ENCODE measurements at places on chromosomes 6 and 20. TPM values are rescaled to one million over a fixed set of nuclear protein-coding genes. Genes with fewer than 3 reads are reported as not detected.

Gene HLA-DPA1
- total RNA-seq = 1.1 TPM

Gene OLIG3
- not detected for total RNA-seq

Gene ZNF334
- total RNA-seq = 9.4 TPM

Gene NUP43
- 35.7 TPM for total RNA-seq

Gene TREML4
- not detected for total RNA-seq

Gene SLC32A1
- not detected for total RNA-seq

Gene HUS1B
- 1.2 TPM for total RNA-seq

Gene XKR7
- total RNA-seq = 0.04 TPM

Gene MLN
- total RNA-seq = not detected

Gene TFAP2A
- not detected for total RNA-seq

Gene JARID2
- total RNA-seq = 26.4 TPM

Gene FKBP1C
- total RNA-seq = 0.46 TPM

Gene AKIRIN2
- total RNA-seq = 48.3 TPM

Gene HSD17B8
- total RNA-seq = 45.4 TPM

Gene DDX27
- total RNA-seq = 19.4 TPM

Gene SLC13A3
- total RNA-seq = 2.5 TPM

Gene ADGB
- total RNA-seq = not detected

Gene KIF6
- total RNA-seq = 0.69 TPM

Gene CRISP3
- total RNA-seq = not detected

Gene PACRG
- 0.83 TPM for total RNA-seq
